ENCODE measurements at places on chromosomes 16 and 17.

- no peak for DNase-seq
These were observed 39.3 kb downstream of the CIBAR2 start for GRCh38 chr16:85072947-85073346.

GRCh38 chr16:68126395-68126794, 41.2 kb downstream of the NFATC3 start:
- DNase-seq, result peak; percentile 10

- DNase-seq, result no peak
These were observed 696.7 kb downstream of the MAF start for GRCh38 chr16:78903843-78904242.

DNA sequence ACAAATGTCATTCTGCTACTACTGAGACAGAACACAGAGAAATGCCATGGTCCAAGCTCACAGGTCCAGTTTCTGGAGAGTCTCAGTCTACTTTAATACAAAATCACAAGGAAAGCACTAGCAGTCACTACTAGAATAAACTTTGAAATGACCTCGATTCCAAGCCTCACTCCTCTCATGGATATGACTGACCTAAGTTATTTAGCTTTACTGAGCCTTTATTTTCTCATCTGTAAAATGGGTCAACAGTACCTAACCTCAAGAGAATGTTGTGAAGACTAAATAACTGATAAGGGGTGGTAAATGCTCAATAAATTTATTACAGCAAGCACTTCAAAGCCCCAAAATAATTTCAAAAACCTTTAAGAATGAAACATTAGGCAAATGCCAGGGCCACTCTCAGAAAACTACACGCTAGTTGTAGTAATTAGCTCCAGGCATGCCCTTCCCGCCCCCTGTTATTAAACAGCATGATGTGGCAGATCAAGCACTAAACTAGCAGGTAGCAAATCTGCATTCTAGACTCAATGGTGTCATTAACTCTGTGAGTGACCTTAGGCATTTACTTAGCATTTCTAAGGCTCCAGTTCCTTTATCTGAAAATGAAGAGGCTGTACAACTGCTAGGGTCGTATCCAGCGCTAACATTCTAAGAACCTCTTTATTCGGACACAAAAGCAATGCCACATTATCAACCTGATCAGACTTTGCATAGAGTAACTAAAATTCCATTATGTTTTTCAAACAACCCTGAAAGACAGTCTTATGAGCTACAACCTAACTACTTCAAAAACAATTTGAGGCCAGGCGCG, 8.4 kb downstream of the GSPT1 start:
- DNase-seq, result no peak

DNA sequence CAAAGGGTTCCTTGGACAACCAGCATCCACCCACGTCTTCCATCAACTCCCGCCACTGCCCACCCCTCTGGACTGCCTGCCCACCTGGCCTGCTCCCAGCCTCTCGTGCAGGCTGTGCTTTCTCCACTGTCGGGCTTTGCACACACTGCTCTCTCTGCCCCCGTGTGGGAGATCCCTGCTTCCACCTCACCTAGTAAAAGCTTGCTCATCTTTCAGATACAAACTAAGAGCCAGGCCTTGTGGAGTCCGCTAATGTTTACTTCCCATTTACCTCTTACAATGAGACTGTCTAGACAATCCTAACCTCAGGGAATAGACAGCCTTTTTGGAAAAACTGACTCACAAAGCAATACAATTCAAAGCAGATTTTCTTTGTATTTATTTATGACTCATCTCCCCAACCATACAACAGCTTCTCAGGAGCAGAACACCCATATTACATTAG, 67.6 kb downstream of the USP31 start:
- no peak for DNase-seq

All from GM19239 (cell line).